ENCODE measurements at places on chromosomes 4 and X.

DNA sequence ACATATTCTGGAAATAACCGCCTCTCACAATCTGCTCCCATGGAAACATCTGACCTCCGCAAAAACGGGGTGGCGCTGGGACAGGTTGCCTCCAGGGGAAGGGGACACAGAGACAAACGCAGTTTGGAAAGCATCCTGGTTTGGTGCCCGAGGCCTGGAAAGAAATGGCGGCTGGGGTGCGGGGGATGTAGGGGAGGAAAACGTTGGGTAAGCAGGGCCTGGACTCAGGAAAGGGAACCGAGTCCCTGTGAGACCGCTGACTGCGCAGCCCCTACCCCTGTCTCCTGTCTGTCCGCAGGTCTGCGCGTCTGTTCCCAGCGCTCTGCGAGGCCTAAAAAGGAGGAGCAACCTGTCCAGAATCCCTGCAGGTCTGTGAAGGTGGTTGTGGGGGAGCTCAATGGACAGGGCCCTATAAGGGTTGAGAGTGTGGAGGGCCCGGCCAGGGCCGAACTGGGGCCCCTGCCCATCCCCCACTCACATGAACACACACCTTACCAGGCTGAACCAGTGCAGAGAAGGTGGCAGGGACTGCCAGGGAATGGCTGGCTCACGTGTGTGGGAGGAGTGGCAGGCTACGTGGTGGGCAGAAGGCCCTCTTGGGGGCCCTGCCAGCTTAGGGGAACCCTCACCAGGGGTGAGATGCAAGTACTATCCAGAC lies 672 bp downstream of the TCEAL3 start:
- DNase-seq = no peak

DNA sequence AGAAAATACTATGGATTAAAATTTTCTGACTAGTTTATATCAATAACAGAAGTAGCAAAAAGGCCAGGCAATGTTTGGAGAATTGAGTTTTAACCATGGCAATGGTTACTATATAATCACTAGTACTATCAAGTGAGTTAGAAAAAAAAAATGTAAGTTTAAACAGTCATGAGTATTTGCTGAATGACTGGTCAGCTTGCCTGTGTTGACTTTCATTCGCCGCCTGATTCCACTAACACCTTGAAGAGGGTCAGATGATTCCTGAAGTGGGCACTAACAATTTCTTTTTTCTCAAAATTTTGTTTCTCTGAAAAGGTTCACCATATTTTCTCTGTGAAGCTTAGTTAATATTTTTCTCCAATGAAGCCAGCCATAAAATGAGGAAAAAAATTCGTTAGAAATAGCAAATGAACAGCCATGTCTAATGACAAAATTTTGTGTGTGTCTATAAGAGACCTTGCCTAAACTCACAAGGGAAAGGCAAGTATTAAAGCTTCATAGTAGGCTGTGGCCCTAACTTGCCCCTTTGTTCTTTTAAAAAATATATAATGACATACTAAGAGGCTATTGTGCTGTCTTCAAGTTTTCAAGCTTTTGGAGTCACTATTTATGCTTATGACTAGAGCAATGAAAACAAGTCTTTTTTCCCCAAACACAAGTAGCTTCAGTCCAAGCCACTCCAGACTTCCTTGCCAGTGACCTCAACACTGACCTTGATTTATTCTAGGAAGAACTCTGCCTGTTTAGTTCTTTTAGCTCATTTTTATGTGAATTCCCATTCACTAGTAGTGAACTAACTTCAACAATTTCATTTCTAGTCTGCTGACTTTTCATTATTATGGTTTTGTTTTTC lies 18.4 kb upstream of the FHDC1 start:
- no peak for DNase-seq

DNA sequence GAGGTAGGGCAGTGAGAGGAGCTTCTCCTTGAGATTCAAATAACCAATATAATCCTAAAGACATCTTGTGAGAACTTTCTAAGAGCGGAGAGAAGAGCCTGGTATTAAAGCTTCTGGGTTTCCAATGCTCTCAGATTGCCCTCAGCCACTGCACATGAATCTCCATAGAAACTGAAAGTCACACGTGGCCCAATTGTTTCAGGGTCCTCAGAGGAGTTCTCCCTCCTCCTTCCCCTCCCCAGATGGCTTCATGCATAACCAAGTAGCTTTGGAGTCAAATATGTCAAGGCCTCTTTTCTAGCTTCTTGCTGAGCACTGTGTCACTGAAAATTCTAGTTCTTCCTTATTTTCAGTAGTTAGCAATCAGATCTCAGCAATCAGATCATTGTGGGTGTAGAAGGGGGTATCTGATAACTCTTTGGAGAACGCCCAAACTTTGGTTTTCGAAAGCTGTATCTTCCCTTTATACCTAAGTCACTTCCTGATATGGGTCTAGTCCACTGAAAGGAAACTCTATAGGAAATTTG lies 2.2 kb downstream of the BTK start:
- no peak for DNase-seq

- DNase-seq = no peak
These were observed 1021.2 kb downstream of the PCDH7 start for GRCh38 chr4:31741326-31741725.

DNA sequence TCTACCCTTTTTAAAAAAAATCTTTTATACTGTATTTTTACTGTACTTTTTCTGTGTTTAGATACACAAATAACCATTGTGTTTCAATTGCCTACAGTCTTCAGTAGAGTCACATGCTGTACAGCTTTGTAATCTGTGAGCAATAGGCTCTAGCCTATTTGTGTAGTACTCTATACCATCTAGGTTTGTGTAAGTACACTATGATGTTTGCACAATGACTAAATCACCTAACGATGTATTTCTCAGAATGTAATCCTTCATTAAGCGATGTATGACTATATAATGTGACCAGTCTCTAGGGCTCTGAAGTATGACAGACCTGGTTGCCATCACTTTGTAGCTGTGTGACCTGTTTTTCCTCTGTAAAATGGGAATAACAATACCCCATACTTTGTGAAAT lies 14.2 kb upstream of the DCAF4L1 start:
- no peak for DNase-seq

GRCh38 chrX:78019586-78020483 lies 50.4 kb upstream of the PGAM4 start:
- DNase-seq = no peak

DNA sequence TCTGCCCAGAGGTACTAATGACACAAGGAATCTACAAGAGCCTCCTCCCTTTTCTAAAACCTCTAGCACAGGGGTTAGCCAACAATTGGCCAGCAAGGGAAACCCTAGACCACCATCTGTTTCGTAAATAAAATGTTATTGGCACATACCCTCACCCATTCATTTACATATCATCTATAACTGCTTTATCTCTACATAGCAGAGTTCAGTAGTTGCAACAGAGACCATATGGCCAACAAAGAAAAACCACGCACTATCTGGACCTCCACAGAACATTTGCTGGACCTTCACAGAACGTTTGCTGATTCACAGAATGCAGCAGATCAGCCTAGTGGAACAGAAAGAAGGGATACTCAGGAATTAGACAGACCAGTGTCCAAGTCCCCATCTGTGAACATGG lies 9.4 kb downstream of the SLC2A9 start:
- DNase-seq = no peak

DNA sequence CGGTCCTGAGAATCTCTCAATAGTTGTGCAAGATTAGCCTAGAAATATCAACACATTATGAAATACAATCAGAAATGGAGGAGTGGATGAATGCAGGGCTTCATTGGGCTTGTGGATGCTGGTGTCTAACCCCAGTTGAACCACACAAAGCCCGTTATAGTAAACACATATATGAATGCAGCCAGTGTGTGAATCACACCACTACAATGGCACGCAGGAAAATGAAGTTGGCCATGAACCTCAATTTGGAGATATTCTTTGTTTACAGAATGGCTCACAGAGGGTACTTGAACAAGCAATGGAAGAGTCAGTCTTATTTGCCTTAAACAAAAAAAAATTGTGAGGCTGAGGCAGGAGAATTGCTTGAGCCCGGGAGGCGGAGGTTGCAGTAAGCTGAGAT lies 57.8 kb downstream of the SOD3 start:
- DNase-seq = no peak

DNA sequence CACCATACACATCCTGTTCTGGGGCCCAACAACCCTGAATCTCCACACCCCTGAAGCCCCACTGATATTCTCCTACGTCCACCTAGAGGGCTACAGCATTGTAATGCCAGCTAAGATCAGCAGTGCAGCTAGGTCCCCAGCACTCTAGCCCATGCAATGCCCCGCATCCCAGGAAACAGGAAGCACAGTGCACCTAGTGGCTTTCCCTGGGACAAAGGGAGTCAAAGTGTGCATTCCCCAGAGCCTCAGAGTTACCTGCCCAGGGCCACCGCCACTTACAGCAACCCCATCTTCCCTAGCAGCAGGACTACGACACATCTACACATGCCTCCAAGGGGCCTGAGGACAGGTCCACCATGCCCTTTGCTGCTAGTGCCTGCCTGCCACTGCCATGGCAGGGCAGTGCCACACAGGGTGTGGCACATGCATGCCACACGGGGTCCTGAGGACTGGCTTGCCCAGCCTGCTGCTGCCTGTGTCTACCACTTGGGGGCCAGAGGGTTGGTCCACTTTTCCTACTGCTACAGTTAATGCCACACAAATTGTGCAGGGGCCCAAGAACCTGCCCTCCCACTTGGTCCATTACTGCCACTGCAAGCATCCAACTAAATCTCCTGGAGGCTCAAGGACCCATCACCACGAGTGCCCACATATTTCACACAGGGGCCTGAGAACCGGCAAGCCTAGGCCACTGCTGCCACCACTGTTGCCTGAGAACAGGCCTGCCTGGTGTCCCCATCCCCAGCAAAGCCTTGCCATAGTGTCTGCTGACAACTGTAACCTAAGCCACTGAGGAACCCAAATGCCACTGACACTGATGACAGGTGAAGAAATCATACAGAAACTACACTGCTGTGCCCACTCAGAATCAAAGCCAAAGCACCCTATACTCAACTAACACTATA lies 23.7 kb downstream of the TLR6 start:
- DNase-seq = no peak

DNA sequence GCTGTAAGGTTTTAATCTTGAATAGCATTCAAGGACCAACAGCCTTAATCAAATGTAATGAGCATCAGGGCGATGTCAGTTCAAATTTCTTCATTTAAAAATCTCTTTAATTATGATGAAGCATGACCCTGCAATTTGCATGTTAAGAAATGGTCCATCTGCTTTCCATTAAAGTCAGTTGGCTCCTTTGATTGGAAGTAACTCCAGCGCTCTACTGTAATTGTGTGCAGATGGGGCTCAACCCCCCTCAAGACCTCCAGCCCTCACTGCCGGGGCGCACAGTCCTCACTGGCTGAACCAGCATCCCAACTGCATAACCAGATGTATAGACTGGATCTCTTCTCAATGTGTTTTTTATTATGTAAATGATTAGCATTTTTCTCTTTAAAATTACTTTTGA lies 126.9 kb downstream of the VCX3B start:
- DNase-seq = no peak

- no peak for DNase-seq
These were observed 303.1 kb upstream of the GIMD1 start for GRCh38 chr4:106671716-106672115.

DNA sequence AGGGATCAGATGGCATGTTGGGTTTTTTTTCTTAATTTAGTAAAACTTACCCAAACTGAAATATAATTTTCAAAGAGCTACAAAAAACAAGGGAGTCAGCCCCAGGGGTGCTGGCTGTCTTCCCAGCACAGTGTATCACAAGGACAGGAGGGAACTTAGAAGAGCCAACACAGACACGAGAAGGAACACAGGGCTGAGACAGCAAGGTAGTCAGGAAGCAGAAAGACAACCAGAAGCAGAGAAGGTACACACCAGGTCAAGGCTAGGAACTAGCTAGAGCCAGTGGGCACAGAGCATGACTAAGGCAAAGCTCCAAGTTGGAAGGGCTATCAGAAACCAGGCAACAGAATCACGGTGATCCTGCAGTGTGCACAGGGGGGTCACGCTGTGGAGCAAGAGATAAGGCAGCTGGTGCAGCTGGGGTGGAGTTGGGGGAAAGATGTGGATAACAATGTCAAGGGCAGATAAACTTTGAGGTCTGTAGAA lies 168.7 kb downstream of the NR3C2 start:
- DNase-seq = no peak

DNA sequence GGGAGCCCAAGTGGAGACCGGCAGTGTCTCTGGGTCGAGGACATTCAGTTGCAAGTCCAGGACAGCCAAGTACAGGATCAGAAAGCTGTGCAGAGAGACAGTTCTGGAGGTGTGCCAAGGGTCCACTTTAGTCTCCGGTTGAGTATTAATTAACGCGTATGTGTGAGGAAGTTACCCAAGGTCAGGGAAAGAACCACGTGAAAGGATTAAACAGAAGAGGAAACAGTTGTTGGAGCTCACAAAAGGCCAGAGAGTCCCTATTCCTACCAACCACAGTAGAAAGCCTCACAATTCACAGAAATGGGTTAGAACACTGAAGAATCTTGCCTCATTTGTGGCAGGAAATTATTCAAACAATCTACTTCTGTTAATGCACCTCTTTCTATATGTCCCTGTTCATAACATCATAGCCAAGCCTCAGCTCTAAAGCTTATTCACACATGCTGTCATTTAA lies 17.9 kb upstream of the NSUN7 start:
- DNase-seq = no peak

- no peak for DNase-seq
These were observed 194.3 kb upstream of the PGRMC2 start for GRCh38 chr4:128481752-128482480.

GRCh38 chr4:2333356-2333841 lies 71.5 kb upstream of the MXD4 start:
- peak; percentile 18 for DNase-seq

DNA sequence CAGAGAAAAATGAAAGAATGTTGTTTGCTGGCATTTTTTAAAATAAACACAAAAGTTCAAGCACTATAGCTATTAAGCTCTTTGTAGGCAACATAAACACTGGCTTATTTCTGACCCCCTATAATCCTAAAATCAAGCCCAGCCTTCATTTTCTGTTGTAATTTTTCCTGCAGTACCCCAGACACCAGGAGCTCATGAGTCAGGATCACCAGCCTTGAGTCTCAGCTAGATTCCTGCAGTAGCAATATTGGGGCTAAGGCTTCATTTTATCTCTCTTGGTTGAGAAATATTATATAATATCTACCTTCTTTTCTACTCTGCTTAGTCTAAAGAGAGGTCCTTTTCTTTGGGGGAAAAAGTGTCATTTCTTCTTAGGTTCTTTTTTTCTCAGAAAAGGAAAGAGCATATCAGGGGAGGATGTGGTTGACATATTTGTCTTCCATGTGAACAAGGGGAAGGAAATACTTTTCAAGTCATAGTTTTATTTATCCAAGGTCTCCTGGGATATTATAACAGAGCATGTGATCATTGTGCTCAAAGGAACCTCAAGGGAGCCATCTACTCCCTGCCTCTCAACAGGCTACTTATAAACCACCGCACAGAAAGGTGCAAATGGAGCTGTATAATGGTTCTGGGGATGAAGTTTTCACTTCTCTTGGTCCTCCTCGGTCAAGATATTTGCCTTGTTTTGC lies 678.3 kb upstream of the NR3C2 start:
- no peak for DNase-seq
